Fibroblast of lung (primary cell): ENCODE measurements at places on chromosomes 3 and 15. TPM values are rescaled to one million over a fixed set of nuclear protein-coding genes. Genes with fewer than 3 reads are reported as not detected.

Gene CCR1
- 1.3 and 6.6 TPM in 2 replicates for total RNA-seq

Gene IL5RA
- not detected in 2 replicates for total RNA-seq

Gene ZDHHC23
- 0.77 and 1.5 TPM in 2 replicates for total RNA-seq

GRCh38 chr3:196159952-196160804 is 51.0 kb downstream of the ZDHHC19 start:
- H3K27ac ChIP-seq, result no peak overlapping the region
- no peaks in the 10 kb centered on the region for H3K36me3 ChIP-seq
- no peaks in the 10 kb centered on the region for H3K27me3 ChIP-seq
- no peak overlapping the region for H3K4me3 ChIP-seq
- DNase-seq, result peak; percentile 85
- no peaks in the 10 kb centered on the region for H3K4me1 ChIP-seq

GRCh38 chr3:13574798-13575451 is 26.0 kb downstream of the FBLN2 start:
- no peaks in the 10 kb centered on the region for H3K36me3 ChIP-seq
- no peak for DNase-seq
- H3K27ac ChIP-seq, result no peak overlapping the region
- no peaks in the 10 kb centered on the region for H3K27me3 ChIP-seq
- H3K4me3 ChIP-seq, result no peak overlapping the region

- H3K4me1 ChIP-seq, result no peaks in the 10 kb centered on the region
- H3K27me3 ChIP-seq, result no peaks in the 10 kb centered on the region
- no peaks in the 10 kb centered on the region for H3K36me3 ChIP-seq
Measured at GRCh38 chr3:59607656-59608055, 557.8 kb upstream of the CFAP20DC start.

DNA sequence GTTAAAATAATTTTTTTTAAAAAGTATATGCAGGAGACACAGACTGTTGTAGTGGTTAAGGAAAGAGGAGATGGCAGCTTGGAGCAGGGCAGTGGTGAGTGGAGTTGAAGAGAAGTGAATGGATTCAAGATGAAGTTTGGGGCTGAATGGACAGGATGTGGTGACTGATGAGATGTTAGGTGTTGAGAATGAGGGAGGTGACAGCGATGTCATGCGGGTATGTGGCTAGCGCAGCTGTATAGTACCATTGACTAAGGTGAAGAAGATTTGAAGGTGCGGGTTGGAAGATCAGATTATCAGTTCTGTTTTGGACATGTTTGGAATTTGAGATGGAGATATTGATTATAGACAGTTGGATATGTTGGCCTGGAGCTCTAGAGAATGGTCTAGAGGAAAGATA is 20.1 kb downstream of the FBXO22 start:
- H3K4me1 ChIP-seq, result peaks cover 7% of the 10 kb centered on the region
- peaks cover 4% of the 10 kb centered on the region for H3K36me3 ChIP-seq
- H3K4me3 ChIP-seq, result no peak overlapping the region
- H3K27ac ChIP-seq, result no peak overlapping the region

- no peaks in the 10 kb centered on the region for H3K4me1 ChIP-seq
- no peaks in the 10 kb centered on the region for H3K27me3 ChIP-seq
- H3K27ac ChIP-seq, result no peak overlapping the region
- peaks cover 7% of the 10 kb centered on the region for H3K36me3 ChIP-seq
- H3K4me3 ChIP-seq, result no peak overlapping the region
- DNase-seq, result no peak
Measured at GRCh38 chr3:184239708-184240107, 9.1 kb downstream of the ALG3 start.

GRCh38 chr3:191236646-191237045 is 37.6 kb downstream of the OSTN start:
- H3K27ac ChIP-seq, result peak overlapping the region; percentile 60
- no peak overlapping the region for H3K4me3 ChIP-seq
- no peaks in the 10 kb centered on the region for H3K36me3 ChIP-seq
- DNase-seq, result peak; percentile 60
- H3K4me1 ChIP-seq, result peaks cover 14% of the 10 kb centered on the region
- no peaks in the 10 kb centered on the region for H3K27me3 ChIP-seq

DNA sequence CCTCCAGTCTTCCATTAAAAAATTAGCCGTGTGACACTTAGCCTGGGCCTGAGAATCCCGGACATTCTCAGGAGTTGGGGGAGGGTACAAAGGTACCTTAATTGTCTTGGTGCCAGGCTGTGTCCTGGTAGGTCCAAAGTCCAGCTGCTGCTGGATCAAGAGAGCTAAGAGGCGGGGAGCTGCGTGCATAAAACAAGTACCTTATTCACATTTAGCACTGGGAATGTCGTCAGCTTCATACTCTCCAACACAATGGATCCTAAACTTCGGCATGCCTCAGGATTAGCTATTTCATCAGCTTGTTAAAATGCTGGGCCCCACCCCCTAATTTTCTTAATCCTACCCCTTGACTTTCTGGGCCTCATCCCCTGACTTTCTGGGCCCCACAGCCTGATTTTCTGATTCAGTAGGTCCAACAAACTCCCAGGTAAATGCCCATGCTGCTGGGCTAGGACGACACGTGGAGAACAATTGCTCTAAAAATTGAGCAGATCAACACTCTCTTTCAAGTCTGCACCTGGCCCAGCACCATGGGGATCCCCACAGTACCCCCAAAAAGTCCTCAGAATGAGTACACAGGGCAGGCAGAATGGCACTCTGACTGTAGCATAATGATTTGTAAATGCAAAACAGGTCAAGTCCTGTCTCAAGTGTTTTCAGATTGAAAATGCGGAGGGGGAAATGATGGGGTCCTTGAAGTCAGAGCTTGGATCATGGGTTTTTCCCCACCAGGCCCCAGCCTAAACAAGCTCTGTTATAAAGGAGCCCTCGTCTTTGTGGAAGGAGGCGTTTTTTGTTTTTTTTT is 5.6 kb upstream of the AEN start:
- no peaks in the 10 kb centered on the region for H3K36me3 ChIP-seq
- no peak for DNase-seq
- H3K4me1 ChIP-seq, result peaks cover 3% of the 10 kb centered on the region
- no peak overlapping the region for H3K27ac ChIP-seq
- H3K27me3 ChIP-seq, result no peaks in the 10 kb centered on the region

- H3K4me1 ChIP-seq, result no peaks in the 10 kb centered on the region
- no peak overlapping the region for H3K4me3 ChIP-seq
- no peak for DNase-seq
- H3K36me3 ChIP-seq, result no peaks in the 10 kb centered on the region
Measured at GRCh38 chr3:150538324-150539208, 7.7 kb downstream of the SERP1 start.

- DNase-seq, result no peak
- H3K27me3 ChIP-seq, result peaks cover 4% of the 10 kb centered on the region
- H3K27ac ChIP-seq, result no peak overlapping the region
- no peaks in the 10 kb centered on the region for H3K4me1 ChIP-seq
Measured at GRCh38 chr3:42900226-42901072, 5.5 kb upstream of the ZNF662 start.

DNA sequence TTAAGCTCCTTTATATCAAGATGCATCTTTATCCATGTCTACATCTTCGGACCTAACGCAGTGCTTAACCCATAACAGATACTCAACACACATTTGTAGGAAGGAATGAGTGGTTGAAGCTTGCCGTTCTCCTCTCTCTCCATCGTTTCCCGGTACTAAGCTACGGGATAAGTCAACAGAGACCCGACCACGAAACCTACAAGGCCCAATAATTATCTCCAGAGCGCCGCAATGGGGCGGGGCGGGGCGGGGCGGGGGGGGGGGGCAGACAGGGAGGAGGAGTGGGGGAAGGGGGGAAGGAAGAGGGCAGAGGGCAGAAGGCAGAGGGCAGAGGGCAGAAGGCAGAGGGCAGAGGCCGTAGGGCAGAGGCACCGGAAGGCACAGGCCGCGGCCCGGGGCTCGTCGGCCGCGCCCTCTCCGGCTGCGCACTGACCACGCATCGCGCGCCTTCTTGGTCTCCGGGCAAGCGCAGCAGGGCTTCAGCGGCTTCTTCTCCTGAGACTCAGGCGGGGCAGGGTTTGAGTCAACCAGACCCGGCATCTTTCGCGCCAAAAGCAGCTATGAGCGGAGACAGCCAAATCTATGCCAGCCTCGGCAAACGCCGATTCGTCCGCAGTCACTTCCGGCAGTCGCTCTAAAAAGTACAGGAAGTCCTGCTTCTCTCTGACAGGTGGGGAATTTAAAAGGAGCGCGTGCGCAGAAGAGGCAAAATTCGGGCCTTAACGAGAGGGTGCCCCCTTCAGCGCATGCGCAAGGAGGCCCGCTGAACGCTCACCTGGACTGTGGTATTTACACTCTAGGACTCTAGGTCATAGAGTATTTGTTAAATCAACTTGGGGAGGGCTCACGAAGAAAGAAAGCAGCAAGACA is at the start of gene COX17:
Gene COX17 (minus strand): TSS at position 636 of the 870 bp plus-strand sequence. CDS start 96 bp downstream, at position 540.
- H3K36me3 ChIP-seq, result no peaks in the 10 kb centered on the region
- H3K27ac ChIP-seq, result peak within 1 kb of the TSS; percentile 76
- peak within 1 kb of the TSS; percentile 63 for H3K4me3 ChIP-seq
- no peaks in the 10 kb centered on the region for H3K4me1 ChIP-seq
- no peaks in the 10 kb centered on the region for H3K27me3 ChIP-seq
- DNase-seq, result peak; percentile 95

DNA sequence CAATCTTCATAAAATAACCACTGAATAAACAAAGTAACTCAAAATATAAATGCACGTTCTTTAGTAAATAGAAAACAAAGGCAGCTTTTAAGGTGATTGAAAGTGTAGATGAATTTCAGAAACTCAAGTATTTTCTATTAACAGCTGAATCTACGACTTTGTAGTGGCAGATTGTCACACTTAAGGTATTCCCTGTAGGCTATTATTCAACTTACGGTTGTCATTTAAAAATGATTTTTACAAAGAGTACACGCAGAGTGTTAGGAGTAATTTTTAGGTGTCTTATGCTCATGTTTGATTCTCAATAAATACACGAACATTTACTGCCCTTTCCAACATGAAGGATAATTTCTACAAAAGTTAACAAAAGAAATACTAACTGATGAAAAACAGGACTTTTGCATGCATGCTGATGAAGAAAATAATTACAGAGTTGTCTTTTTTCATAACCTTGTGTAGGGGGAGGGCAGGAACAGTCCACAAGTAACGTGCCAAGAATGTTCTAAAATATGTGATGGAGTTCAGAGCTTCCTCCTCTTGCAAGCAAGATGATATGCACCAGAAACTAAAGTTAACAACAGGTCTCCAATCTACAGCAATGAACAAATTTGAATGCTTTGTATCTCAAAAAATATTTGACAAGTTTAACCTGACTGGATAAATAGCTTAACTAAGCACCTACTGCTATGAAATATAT is 16.7 kb downstream of the DCBLD2 start:
- no peak overlapping the region for H3K4me3 ChIP-seq
- no peak for DNase-seq

DNA sequence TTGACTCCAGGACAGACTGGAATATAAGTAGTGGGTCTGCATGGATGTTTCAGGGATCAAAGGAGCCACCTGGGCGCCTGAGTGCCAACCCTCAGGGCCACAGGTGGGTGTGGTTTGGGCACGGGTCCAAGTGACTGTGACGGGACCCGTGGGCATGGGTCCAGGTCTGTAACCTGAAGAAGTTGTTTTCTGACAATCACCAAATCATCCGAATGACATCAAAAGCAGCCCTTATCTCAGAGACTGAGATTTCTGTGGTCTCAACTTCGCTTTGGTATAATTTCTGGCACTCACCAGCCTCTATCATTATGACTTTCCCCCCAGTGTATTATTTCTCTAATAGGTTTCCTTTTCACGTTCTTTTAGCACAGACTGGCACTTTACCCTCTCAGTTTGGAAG is 24.4 kb downstream of the RLBP1 start:
- H3K27ac ChIP-seq, result no peak overlapping the region
- DNase-seq, result no peak
- peaks cover 5% of the 10 kb centered on the region for H3K36me3 ChIP-seq
- H3K27me3 ChIP-seq, result no peaks in the 10 kb centered on the region
